Bronchus fibroblast of lung (primary cell): ENCODE measurements at places on chromosomes 7 and 10. TPM values are rescaled to one million over a fixed set of nuclear protein-coding genes. Genes with fewer than 3 reads are reported as not detected.

Gene AFAP1L2
- total RNA-seq: 1.0 and 1.9 TPM in 2 replicates

Gene SAMD9L
- total RNA-seq: 1.5 and 2.7 TPM in 2 replicates

Gene VKORC1L1
- 9.7 and 10.4 TPM in 2 replicates for total RNA-seq

Gene MYO1G
- total RNA-seq: under 0.01 TPM in 1 of 2 replicates, not detected in the other

Gene GBX1
- total RNA-seq: not detected in 2 replicates
